ENCODE measurements at places on chromosomes 6 and 20.
A peak's percentile ranks its signal among the peaks of the same experiment; 100 is the strongest.

DNA sequence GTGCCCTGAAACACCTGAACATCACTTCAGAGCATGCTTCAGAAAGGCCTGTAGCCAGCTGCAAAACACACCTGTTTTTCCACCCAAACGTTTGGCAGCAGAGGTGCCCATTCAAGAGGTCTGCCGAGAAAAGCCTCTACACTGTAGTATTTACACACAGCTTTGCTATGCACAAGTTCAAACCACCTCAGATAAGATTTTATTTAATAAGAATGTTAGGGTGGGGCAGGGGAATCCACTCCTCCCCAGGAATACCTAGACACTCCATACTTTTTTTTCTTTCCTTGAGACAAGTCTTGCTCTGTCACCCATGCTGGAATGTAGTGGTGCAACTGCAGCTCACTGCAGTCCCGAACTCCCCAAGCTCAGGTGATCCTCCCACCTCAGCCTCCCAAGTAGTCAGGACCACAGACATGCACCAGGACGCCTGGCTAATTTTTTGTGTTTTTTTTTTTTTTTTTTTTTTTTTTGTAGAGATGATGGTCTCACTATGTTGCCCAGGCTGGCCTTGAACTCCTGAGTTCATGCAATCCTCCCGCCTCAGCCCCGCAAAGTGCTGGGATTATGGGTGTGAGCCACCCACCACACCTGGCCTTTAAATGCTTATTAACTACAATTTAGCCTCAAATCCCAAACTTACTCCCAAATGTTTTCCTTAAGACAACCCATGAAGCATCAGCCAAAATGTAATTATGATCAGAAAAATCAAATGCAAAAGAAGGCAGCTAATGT, 9.7 kb downstream of the MRPL14 start:
- DNase-seq = no peak

- no peak for DNase-seq
Observed at GRCh38 chr6:34757687-34758274, 476 bp downstream of the SNRPC start.

DNA sequence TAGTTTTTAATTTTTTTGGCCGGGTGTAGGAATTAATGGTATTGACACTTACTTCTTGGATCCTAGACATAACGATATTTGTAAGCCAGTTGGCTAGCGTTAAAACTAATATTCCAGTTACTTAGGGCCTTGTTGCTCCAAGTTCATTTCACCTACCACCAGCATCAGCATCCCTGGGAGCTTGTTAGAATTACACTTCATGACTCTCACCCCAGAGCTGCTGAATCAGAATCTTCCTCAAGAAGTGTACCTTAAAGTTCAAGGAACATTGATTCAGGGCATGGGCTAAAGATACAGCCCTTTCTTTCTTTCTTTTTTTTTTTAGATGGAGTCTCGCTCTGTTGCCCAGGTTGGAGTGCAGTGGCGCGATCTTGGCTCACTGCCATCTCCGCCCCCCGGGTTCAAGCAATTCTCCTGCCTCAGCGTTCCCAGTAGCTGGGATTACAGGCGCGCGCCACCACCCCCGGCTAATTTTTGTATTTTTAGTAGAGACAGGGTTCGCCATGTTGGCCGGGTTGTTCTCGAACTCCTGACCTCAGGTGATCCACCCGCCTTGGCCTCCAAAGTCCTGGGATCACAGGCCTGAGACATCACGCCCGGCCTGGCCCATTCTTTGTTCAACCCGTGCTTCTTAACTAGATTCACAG, 1.1 kb downstream of the SLX4IP start:
- DNase-seq = no peak

DNA sequence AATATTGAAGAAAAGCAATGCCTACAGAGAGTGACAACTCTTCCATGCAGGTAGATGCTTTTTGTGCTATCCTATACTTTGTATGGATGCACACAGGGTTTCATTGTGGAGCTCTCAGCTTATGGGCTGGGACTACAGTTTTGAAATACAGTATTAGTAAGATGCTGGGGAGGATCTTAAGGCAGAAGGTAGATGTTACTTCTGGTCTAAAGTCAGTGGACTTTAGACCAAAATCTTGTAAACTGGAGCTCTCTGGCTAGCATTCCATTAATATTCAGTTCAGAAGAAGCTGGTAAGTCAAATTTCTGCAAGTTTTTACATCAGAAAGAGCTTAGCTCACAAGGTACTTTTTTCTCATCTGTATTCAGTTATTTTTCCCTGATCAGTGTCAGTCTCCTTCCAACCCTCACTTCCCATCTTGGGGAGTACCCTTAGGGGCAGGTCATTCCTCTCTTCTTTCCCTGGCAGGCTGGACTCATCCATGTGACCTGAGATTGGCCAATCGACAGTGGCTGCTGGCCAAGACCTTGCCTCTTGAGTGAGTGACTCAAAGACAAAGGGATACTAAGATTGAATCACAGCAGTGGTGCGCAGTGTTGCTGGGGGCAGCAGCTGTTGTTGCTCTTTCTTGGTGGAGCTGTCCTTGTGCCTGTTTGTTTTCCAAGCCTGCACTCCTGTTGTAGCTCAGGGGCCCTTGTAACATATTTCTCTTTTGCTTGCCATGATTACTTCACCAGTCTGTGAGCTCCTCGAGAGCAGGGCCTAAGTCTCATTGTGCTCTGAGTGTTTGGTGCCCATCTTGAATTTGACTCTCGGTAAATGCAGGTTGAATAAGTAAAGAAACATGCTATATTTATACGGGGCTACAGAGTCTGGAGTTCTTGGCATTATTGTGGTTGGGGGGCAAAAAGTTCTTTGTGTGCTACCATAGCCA, 2.8 kb upstream of the PHF20 start:
- DNase-seq = peak; percentile 45

- peak; percentile 20 for DNase-seq
Observed at GRCh38 chr6:147508866-147509608, 547 bp downstream of the SAMD5 start.

GRCh38 chr6:43851204-43851865, 81.3 kb downstream of the VEGFA start:
- no peak for DNase-seq

- DNase-seq = no peak
Observed at GRCh38 chr6:4670290-4670689, 105.9 kb upstream of the CDYL start.

GRCh38 chr20:38091441-38092216, 58.1 kb downstream of the RPRD1B start:
- no peak for DNase-seq

GRCh38 chr6:161406646-161407045, 132.8 kb upstream of the AGPAT4 start:
- no peak for DNase-seq

DNA sequence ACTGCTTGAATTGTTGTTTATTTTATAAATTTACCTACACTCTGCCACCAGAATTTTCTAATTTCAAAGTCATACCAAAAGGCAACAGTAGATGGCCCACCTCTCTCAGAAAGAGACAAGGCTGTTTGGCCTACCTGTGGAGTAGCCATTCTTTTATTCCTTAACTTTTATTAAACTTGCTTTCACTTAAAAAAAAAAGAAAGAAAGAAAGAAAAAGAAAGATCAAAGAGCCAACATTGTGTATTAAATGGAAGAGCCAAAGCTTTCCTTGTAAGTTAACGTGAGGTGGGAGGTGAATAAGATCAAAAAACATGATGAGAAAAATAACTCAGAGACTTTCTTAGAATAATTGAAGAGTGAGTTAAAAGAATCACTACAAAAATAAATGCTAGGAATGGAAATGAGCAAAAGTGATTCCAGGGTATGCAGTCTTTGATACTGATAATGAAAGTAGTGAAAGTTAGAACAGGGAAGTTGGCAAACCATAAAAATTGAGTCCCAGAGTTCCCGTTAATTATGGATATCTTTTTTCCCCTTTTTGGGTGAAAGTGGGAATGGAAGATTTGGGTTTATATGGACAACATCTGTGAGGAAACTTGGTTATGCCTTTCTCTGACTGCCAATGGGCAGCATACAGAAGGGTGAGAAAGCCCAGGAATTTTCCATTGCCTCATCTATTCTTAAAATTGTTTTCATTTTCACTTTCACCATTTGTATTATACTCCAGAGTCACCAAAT, 35.9 kb upstream of the MYB start:
- DNase-seq = peak; percentile 70

Data from KBM-7 (cell line).